ENCODE measurements at places on chromosomes 1 and 21.

DNA sequence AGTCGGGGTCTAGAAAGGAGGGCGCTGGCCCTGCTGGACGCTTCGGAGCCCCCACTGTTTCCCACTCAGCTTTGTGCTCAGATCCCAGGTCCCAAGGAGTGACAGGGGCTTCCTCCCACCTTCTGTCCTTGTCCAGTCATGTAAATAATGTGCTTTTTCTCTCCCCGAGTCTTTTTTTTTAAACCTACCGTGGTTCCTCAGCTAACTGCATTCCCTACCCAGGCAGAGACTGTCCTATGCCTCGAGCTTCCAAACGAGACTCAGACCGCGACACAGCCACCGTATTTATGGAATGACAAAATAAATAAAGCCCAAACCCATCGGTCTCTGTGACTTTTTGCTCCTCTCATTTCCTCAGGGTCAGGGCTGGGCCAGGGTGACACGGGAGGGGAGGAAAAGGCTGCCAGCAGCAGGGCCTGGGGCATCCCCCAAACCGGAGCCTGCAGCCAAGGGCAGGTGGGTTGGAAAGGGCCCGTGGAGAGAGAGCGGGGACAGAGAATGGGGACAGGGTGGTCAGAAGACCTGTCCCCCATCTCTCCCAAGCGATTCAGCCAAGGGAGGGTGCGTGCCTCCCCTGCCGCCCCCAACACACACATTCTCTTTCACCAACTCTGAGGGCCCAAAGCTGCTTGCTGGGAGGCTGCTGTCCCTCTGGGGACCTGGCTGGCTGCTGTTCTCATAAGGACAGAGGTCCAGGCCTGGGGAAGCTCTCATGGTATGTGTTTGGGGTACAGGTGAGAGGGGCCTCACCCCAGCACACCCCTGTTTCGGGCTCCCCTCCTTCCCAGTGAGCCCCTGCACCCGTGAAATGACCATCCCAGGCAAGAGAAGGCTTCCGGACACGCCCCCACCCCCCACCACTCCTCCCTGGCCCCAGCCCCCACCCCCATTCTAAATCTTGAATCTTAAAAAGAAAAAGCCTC lies 55.4 kb downstream of the KCNAB2 start:
- no peak for DNase-seq

DNA sequence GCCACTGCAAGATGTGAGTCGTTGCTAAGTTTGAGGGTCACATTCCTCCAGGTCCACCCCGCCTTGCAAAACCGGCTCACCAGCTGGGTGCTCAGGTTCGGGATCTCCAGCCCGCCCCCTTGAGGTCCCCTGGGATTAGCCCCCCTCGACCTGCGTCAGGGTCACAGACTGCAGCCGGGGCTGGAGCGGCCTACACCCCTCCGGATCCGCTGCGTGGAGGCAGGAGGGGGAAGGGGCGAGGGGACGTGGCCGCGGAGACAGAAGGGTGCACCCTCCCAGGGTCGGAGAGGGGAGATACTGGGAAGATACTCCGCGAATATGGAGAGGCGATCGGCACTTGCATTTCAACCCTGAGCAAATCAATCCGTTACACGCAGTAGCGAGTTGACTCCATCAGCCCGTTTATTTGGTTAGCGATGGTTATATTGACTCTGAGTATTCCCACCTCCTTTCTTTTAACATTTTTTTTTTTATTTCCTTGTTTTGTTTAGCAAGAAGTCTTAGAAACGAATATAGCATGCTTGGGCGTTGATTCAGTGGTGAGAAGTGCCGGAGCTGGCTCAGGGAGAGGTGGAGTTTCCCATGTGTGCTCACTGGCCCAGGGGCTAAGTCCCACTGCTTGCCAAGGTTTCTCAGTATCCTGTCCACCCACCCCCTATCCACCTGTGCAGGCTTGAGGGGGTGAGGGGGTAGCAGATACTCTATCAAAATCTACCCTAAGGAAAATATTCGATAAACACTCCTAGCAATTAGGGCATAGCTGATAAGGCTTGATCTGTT lies 997 bp downstream of the IFNAR2 start:
- peak; percentile 60 for DNase-seq

DNA sequence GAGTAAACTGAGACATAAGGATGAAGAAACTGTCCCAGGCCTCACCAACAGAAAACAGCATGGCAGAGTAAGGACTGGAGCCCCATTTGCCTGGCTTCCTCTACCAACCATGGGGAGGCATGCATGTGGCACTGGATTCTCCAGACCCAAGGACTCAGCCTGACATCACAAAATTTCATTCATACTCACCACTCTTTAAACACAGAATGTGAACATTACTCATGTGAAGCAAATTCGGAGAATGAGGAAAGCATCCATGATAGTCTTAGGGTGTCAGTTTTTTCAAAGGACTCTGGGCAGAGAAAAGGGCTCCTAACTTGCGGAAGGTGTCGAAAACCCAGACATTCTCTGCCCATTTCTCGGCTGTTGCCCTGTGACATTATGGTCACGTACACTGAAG lies 83.9 kb downstream of the PCNX2 start:
- no peak for DNase-seq

DNA sequence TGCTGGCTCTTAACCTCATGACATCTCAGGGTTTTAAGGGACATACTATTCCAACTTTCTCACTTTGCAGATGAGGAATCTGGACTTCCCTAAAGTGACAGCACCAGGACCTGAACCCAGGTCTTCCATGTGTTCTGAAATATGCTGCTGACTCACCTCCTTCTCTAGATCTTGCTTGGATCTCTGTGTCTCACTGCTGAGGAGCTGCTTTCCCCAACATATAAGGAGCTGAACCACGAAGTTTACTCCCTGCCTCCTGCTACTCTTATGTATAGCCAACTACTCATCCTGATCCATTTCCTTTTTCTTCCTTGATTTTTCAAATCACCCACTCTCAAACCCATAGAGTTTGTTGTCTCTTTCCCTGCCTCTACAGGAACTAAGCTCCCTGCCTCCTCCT lies 38.2 kb downstream of the ALG14 start:
- DNase-seq, result no peak

- DNase-seq, result no peak
Observed at GRCh38 chr1:214808845-214809460, 206.0 kb downstream of the CENPF start.

DNA sequence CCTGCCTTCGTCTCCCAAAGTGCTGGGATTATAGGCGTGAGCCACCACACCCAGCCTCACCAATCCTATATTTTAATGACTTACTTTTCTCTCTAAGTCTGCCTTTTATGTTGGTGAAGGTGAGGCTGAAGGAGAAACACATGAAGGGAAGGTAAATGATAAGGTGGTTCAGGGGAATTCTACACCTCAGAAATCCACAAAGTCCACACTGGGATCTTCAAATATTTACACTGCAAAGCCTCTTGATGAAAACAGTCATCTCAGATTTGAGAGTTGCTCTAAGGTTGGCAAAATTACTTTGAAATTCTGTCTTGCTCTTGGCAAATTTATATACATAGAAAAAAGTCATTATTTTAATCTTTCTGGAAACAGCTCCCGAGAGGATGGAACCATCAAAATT lies 42.0 kb upstream of the CACHD1 start:
- no peak for DNase-seq

GRCh38 chr1:247110627-247111258 lies 6.6 kb upstream of the ZNF669 start:
- peak; percentile 40 for DNase-seq

DNA sequence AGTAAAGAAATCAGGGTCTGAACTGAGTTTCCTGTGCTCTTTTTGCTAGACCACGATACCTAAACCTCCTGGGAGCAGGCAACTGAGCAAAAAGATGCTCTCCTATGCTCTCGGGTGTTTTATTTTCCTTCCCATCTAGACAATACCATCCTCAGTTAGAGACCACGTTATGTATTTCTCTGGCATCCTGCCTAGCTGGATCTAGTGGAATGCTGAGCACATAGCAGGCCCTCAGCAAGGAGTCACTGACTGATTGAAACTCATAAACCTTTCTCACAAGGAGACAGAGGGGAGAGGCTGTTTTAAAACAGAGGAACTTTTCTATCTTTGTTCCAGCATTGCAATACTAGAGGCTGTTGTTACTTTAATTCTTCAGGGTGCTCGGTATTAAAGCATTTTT lies 168.0 kb downstream of the CYYR1 start:
- no peak for DNase-seq

- DNase-seq, result no peak
Observed at GRCh38 chr1:221845650-221846371, 103.9 kb upstream of the DUSP10 start.

DNA sequence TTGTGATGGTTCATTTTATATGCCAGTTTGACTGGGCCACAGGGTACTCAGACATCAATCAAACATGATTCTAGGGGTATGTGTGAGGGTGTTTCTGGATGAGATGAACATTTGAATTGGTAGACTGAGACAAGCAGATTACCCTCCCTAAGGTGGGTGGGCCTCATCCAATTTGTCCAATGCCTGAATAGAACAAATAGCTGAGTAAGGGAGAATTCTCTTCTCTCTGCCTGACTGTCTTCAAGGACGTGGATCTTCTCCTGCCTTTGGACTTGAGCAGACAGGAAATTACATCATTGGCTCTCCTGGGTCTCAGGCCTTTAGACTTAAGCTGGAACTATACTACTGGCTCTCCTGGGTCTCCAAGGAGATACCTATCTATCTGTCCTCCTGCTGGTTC lies 64.4 kb downstream of the SUSD4 start:
- no peak for DNase-seq

GRCh38 chr1:157137408-157138219 lies 581 bp downstream of the ETV3 start:
- DNase-seq, result no peak

DNA sequence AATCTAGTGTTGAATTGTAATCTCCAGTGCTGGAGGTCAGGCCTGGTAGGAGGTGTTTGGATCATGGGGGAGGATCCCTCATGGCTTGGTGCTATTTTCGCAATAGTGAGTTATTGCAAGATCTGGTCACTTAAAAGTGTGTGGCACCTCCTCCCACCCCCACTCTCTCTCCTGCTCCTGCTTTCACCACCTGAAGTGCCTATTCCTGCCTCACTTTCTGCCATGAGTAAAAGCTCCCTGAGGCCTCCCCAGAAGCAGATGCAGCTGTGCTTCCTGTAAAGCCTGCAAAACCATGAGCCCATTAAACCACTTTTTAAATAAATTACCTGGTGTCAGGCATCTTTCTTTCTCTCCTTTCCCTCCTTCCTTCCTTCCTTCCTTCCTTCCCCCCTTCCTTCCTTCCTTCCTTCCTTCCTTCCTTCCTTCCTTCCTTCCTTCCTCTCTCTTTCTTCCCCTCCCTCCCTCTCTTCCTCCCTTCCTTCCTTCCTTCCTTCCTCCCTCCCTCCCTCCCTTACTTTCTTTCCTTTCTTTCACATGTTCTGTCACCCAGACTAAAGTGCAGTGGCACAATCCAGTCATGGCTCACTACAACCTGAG lies 172.4 kb downstream of the C1orf21 start:
- no peak for DNase-seq

GRCh38 chr1:93438716-93439115 lies 9.2 kb upstream of the FNBP1L start:
- no peak for DNase-seq

DNA sequence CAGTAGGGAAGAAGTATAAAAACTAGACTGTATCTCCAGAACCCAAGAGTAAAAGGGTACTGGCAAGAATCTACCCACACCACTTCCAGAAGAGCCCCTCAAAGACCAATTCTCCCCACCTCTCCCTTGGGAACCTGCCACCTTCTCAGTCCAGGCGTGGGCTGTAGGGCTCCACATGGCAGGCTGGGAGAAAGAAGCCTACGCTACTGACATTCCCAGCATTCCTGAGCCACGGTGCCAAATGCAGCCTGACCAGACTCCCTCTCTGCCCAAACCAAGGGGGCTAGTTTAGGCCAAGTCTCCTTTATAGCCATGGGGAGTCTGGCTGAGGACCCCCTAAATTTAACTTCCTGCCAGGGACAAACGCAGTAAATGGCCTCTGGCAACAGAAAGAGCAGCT lies 2.0 kb downstream of the UBE2Q1 start:
- DNase-seq, result no peak

GRCh38 chr1:108016451-108016920 lies 51.5 kb upstream of the VAV3 start:
- no peak for DNase-seq

DNA sequence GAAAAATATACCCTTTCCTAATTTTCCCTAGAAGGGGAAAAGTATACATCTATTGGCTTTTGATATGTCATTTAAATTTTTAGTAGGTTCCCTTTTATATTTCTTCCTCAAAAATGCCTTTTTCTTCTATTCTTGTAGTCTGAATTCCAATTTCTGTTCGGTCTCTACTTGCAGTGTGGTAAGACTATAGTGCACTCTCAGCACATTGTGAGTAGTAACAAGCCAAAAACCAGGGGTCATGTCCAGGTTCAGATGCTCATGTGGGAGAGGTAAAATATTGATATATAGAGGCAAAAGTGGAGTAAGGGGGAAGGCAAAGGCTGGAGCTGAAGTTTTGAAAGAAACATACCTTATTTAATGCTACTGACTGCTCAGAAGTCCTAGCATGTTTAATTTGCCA lies 4.0 kb upstream of the FCGR2A start:
- DNase-seq, result no peak

DNA sequence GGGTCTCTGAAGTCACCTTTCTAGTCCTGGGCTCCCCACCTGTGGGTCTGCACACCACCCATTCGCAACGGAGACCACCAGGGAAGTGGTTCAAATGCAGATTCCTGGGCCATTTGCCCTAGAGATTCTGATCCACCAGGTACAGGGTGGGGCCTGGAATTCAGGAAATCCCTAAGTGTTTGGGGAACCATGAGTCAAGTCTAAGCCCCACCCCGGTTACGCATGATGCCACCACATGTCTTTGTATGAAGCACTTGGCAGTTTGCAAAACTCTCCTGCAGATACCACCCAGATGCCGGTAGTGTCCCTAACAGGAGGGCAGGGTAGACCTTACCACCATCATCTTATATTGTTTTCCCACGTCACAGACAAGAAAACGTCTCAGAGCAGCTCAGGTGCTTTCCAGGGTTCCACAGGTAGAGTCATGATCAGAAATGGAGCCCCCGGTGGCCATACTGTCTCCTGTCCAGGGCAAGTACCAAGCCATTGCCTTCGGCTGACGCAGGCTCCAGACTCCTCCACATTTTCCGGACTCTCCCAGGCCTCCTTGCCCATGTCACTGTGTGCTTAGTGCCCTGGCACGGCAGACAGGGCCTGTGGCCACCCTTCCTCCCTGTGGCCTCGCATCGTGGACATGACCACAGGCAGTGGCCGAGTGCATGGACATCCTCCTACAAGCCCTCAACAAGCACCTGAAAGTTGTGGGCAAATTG lies 89.2 kb upstream of the TMEM51 start:
- DNase-seq, result no peak

DNA sequence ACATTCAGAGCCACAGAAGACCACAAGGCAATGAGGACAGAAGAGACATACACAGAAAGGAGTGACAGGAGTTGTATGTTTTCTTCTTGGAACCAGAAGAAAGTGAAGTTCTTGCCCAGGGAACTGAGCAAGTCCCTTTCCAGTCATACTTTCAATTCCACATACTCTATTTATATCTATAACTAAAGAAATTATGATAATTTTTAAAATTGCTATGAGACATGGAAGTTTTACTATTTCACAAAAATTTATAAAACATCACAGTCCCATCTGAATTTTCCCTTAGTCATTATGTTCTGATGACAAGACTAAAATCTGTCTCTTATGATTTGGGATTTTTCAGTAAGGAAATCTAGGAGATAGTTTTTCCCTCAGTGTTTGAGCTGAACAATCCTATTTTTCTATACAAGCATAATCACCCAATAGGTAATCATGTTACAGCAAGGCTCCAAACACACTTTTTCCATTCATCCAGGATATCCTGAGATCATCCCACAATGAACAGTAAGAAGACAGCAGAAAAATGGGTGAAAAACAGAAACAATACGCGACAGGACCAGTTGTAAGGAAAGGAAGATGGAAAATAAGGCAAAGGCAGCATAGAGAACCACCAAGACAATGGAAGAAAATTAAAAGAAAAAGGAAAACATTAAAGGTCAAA lies 154.6 kb downstream of the VAV3 start:
- no peak for DNase-seq

GRCh38 chr1:160855181-160855981 lies 7.3 kb downstream of the CD244 start:
- peak; percentile 41 for DNase-seq
